RKO (cell line): ENCODE measurements at places on chromosomes 11 and 22.

GRCh38 chr22:26134654-26135330, 34.5 kb upstream of the SEZ6L start:
- DNase-seq, result peak; percentile 16

DNA sequence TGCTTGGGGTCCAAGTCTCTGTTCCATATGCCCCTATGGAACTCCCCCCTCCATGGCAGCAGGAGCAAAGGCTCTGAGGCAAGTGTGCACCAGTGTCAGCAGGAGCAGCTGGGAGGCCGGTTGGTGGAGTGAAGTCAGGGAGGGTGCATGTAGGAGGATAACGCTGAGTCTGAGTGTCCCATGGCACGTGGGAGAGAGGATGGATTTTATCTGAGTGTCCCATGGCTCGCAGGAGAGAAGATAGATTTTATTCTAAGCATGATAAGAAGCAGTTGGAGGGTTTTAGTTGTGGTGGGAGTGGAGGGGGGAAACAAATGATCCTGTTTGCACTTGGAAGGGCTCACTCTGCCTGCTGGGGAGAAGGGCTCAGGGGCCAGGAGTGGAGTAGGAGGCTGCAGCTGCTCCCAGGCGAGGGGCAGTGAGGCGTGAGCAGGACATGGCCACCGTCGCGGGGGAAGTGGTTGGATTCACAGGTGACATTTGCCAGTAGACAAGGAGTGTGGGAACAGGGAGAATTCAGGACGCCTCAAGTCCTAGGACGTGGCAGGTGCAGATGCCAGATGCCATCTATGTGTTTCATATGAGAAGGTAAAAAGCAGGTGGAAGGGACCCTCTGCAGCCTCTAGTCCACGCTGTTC, 33.6 kb upstream of the PARVG start:
- DNase-seq, result no peak

- no peak for DNase-seq
Observed at GRCh38 chr11:2137202-2138067, 1.8 kb downstream of the IGF2 start.

DNA sequence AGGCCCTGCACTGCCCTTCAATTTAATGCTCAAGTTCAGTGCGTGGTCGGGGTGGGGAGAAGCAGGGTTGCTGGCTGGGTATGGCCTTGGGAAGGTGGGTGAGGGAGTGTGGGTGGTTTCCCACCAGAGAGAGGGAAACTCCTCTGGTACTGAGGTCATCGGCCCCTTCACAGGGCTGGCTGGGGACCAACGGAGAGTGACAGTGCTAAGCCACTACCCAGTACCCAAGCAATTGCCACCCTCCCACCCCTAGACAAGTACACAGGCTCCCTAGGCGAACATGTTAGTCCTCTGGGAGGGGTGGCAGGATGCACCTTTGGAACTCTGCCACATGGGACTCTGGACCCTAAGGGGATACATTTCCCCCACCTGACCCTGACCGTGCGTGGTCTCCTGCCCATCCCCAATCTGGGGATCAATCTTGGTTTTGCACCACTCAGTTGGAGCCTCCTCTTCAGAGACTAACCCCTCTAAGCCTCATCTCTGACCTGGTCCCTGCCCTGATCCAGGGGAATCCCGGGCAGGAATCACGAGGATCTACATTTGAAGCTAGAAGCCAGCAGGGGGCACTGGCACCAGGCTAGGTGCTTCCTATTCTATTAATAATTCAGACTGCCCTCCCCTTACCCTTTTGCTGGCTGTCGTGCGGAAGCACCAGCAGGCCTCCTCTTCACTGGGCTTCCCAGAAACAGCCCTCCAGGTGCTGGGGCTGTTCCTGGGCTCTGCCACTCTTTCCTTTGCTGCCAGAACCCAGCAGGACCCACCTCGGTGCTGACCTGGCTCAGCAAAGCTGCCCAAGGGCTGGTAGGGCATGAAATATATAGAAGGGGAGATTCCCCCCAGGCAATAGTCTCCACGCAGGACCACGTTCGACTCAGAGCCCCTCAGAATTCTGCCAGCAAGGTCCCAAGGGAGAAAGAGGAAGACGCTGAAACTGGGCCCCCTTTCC, 377.7 kb downstream of the TENM4 start:
- DNase-seq, result no peak

DNA sequence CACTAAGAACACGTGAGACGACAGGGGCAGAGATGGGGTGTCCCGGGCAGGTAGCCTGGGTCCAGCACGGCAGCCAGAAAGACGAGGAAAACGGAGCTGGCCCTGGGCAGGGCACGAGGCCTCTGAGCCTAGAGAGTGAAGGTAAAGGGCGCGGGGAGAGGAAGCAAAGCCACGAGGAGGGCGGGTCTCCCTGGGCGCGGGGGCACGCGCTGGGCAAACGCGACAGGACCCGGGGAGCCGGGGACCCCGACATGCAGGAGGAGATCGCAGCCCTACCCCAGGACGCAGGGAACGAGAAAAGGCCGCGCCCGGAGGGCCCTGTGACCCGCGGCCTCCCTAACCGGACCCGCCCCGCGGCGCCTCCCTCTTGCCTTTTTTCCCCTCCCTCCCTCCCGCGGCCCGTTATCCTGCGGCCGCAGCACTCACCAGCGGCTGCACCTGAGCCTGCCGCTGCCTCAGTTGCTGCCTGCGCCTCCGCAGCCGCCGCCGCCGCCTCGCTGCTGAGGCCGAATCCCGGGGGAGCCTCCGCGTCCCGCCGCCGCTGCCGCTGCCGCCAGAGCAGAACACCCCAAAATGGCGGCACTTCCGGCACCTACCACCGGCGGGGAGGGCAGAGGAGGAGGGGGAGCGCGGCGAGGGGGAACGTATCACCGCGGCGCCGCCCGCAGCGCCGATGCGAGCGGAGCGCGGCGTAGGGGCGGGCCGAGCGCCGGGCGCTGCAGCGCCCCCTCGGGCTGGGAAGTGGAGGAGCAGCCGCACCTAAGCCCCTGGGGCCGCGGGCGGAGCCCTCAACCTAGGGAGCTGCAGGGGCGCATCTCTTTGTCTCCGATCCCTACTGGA, at the start of gene CELF1:
Gene CELF1 (minus strand): TSS at position 567 of the 840 bp plus-strand sequence. CDS start 53,609 bp downstream, outside the sequence.
- DNase-seq, result peak; percentile 89

GRCh38 chr11:68016161-68016903, 6.2 kb downstream of the ALDH3B1 start:
- DNase-seq, result no peak

- no peak for DNase-seq
Observed at GRCh38 chr11:86673872-86674750, 1.7 kb upstream of the ME3 start.

DNA sequence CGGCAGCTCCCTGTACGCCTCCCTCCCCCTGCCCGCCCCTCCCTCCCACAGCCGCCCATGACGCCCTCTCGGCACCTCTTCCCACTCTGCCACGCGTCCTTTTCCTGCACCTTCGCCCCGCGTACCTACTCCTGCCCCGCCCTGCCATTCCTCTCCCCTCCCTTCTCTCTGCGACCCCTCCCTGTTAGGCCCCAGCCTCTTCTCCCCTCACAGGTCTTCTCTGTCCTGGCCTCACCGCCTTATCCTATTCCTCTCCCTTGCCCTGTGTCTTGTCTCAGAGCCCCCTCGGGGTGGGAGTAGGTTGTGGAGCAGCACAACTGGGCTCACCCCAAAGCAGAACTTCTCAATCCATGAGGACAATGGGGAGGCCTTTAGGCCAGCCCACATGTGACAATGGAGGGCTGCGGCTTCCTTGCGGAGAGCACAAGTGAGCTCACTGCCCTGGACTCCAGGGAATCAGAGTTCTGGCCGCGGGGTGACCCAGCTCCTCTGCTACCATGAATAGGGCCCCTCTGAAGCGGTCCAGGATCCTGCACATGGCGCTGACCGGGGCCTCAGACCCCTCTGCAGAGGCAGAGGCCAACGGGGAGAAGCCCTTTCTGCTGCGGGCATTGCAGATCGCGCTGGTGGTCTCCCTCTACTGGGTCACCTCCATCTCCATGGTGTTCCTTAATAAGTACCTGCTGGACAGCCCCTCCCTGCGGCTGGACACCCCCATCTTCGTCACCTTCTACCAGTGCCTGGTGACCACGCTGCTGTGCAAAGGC, 539 bp downstream of the SLC35C1 start:
- DNase-seq, result peak; percentile 79

DNA sequence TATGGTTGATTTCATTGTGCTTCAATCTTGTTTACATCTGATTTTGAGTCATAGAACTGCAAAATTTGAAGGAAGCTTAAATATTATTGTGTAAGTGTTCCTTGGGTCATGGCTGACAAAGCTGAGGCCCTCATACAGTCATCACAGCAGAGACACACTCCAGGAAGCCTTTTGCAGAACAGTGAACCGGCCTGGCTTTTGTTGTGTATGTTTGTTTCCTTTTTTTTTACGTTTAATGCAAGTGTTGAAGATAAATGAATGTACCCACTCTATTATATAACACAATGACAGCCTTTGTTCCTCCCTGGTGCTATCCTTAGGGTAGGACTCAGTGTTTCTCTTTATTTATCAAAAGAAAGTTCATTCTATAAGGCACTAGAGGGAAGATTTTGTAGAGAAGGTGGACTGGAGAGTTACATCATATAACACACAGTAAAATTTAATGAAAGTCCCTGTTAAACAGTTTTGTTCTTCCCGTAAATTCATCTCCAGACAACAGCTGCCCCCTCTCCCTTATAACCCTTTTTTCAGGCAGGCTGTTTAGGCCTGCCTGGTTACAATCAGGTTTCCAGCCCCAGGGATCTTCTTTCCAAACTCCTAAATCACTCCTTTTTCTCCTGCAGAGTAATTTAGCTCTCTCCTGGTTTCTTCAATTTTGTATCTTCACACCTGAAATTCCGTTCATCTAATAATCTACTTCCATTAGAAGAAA, 34.3 kb upstream of the CSTF3 start:
- DNase-seq, result no peak

DNA sequence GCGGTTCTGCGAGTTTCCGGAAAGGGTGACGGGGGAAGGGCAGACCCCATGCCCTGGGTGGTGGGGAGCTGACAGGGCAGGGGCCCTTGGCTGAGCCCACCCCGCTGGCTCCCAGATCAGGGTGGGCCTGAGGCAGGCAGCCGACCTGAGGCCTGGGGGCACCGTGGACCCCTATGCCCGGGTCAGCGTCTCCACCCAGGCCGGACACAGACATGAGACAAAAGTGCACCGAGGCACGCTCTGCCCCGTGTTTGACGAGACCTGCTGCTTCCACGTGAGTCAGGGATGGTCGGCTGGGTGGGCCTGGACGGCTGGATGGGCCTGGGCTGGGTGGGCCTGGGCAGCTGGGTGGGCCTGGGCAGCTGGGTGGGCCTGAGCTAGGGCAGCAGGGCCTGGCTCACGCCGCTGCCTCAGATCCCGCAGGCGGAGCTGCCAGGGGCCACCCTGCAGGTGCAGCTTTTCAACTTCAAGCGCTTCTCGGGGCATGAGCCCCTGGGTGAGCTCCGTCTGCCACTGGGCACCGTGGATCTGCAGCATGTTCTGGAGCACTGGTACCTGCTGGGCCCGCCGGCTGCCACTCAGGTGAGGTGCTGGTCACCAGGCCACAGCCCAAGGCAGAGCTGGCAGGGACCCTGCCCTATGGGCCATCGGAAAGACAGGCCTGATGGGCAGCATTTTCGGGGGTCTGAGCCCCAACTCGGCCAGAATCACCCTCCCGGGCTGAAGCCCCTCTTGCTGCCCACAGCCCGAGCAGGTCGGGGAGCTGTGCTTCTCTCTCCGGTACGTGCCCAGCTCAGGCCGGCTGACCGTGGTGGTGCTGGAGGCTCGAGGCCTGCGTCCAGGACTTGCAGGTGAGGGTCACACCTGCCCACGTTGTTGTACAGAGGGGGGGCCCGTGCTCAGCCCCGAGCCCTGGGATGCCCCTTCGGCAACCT, 1.5 kb downstream of the SYT8 start:
- DNase-seq, result no peak

DNA sequence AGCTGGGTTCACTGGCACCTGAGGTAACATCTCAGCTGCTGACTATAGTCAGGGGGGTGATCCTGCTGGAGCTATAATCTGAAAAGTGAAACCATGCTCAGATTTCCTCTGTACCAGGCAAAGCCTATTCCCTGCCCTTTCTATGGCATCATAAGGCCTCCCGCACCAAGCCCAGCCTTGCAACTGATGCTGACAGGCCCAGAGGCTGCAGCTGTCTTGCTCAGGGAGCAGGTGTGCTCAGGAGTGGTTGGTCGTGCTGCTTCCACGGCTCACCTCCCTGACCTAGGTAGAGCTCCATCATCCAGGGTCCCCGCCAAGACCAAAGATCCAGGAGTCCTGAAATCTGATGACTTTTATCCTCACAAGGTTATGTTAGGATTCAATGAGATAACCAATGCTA, 121.7 kb downstream of the FEZ1 start:
- DNase-seq, result no peak

DNA sequence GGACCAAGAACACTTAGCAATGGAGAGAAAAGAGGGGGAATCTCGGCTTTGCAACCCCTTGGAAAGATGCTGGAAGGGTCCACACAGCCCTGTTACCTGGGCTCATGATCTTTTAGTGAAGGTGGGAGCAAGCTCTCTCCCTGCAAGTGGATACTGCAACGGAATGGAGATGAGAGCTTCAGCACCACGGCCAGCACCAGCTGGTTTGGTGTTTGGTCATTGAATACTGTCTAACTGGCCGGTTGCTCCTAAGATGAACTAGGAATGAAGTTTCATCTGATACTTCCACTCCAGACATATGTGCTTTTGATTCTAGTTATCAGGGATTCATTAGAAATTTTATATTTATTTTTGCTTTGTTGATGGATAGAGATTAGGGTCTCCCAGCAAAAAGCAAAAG, 16.3 kb downstream of the HTR3A start:
- peak; percentile 48 for DNase-seq

- no peak for DNase-seq
Observed at GRCh38 chr22:30372915-30373314, 14.3 kb downstream of the RNF215 start.

DNA sequence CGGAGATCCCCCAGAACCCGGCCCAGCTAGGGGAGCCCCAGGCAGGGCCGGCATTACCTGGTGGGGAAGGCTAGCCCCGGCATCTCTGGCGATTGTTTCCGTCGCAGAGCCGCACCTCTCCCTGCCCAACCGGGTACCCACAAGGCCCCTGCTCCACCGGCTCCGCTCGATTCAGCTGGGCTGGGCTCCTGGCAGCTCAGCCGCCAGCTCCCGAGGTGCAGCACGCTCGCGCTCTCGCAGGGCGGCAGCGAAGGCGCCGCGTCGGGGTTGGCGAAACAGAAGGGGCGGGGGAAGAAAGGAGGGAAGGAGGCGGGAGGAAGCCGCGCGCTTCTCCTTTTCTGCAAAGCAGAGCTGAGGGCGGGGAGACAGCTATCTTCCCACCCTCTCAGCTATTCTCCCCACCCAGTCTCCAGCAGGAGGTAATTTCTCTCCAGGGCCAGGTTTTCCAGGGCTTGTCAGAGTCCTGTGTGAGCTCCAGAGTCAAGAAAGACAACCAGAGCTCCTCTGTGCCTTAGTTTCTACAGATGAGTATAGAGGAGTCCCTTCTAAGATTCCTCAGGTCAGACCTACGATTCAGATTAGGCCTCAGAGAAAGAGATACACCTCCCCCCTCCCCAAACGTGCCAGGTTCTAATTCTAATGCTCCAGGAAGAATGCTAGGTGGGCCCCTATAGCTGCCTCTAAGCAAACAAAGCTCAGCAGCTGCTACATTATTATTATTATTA, 62.0 kb downstream of the PAK1 start:
- DNase-seq, result peak; percentile 83

- no peak for DNase-seq
Observed at GRCh38 chr11:72989727-72990126, 152.4 kb downstream of the FCHSD2 start.
